Adrenal gland (tissue), 19 donors: ENCODE measurements at places on chromosomes 5 and 9.

GRCh38 chr9:70421272-70422180 lies 7.1 kb upstream of the KLF9 start:
- DNase-seq, result no peak

- DNase-seq, result no peak
These were observed 1295.1 kb upstream of the C9orf72 start for GRCh38 chr9:28868228-28868990.

DNA sequence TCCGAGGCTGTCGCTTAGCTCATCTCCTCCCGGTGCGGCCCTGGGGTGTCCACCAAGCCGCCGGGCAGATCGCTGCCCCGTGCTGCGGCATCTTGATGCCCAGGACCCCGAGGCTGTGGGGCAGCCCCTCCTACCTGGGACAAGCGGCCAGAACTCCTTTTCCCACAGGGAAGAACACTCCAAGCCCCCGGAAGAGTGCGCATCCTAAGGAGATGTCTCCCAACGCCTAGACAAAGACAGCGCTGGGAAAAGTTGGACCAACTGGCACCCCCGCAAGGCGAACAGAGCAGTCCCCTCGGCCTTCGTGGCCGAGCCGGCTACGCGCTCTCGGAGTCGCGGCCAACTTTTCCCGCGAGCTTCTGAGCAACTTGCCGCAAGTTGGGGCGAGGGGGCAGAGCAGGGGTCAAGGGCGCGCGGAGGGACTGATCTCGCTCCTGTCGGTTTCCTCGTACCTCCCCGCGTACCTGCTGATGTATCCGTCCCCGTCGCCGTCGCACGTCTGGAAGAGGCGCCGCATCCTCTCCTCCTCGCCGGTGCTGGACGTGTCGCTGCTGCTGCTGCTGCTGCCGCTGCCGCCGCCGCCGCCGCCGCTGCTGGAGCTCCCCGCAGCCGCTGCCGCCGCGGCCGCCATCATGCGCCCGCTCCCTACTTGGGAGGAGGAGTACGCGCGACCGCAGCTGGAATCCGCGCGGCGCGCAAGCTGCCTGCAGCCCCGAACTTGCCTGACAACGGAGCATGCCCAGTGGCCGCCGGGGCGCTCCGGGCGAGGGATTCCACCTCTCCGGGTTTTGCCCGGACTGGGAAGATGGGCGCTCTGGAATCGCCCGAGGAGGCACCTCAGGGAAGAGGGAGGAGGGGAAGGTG lies at the start of gene MCC:
Gene MCC, minus strand, starts transcription at position 673 of the 864 bp plus-strand sequence.
- DNase-seq, result peak; percentile 84

- DNase-seq, result no peak
These were observed 22.9 kb upstream of the ADAM19 start for GRCh38 chr5:157598350-157598936.

GRCh38 chr9:134174526-134175290 lies 10.3 kb upstream of the RNU6ATAC start:
- DNase-seq, result no peak

DNA sequence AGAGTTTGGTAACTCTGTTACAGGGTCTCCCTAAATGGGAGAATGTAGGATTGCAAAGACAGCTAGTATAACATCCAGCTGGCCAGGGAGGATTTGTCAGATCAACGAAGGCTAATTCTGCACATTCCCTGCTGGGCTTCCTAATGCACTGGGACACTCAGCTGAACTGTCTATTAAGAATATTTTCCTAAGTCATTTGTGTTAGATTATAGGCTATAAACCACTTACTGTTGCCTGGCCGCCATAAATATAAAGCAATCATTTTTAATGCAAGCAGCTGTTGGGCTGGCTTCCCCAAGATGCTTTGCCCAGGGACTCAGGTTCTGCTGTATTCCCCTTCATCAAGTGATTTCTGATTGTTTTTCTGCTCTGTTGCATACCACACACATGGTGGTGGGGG lies 35.3 kb upstream of the SLIT3 start:
- no peak for DNase-seq

DNA sequence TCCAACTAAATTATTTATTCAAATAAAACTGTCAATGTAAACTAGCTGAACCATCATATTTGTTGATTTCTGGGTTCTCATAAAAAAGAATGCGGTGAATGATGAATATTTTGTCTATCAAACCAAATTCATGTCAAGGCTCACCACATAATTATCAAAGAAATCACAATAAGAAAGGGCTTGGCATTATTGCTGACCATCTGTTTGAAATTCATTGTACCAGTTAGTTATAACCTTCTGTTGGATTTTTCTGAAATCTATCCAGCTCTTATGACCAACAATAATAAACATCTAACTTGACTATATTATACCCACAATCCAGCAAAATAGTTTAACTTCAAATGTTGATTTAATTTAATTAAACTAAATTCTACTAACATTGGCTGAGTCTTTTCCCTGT lies 53.1 kb downstream of the GABRA1 start:
- no peak for DNase-seq

- DNase-seq, result no peak
These were observed 588.6 kb upstream of the DMAC1 start for GRCh38 chr9:8388132-8388531.

DNA sequence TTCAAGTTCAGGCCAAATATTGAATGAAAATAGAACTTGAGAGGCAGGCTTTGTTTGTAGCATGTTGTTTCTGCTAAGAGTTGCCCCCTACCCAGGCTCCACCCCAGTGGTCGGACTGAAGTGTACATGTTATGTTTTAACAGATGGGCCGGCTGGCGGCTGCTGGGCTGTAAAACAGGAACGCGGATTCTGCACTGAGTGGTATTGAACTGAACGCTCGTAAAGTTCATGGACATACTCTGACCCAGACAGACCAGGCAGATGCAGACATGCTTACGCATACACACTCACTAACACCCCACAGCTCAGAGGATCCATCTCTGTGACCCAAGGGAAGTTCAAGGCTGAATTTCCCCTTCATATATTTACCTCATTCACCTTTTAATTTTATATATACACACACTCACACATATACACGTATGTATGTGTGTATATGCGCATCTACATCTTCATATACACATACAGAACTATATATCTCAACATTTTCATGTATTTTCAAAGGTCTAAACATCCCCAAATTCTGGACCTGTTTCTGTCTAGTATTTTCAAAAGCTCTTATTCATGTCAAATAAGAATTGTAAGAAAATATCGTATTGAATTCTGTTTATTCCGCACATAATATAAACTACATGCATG lies 1.4 kb downstream of the MARCHF3 start:
- peak; percentile 74 for DNase-seq

DNA sequence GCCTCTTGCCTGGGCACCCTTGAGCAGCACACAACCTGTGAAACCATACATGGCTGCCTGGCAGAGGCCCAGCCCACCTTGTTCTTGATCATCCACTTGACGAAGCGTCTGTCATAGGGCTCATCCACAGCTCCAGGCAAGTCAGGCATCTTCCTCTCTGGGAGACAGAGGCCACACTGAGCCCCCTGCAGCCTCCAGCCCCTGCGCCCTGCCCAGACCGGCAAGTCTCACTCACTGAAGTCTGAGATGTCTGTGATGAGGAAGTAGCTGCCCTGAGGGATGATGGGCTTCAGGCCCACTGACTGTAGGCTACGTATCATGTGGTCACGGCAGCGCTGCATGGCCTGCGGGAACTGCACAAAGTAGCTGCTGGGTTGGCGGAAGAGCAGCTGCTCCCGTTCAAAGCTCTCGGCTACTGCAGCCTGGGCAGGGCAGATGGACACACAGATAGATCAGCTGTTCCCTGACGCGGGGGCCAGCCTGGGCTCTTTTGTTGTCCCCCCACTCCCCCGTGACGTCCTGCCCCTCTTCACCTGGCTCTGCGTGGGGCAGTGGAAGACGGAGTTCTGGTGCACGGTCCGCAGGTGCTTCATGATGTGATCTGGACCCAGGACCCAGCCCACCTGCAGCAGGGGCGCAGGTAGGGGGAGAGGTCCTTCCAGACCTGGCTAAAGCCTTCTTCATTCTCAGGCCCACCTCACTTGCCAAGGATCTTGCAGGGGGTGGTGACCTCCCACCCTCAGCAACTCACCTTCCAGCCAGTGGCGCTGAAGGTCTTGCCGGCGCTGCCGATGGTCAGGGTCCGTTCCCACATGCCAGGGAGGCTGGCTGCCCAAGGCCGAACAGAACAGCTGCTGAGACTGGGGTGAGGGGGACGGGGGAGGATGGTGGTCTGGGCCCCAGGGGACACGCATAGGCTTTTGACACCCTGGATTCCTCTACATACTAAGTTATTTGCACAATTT lies 5.9 kb upstream of the SPOUT1 start:
- no peak for DNase-seq

GRCh38 chr9:133740911-133741310 lies 2.8 kb upstream of the SARDH start:
- no peak for DNase-seq

GRCh38 chr5:76332611-76333205 lies 70.4 kb upstream of the IQGAP2 start:
- DNase-seq, result no peak

DNA sequence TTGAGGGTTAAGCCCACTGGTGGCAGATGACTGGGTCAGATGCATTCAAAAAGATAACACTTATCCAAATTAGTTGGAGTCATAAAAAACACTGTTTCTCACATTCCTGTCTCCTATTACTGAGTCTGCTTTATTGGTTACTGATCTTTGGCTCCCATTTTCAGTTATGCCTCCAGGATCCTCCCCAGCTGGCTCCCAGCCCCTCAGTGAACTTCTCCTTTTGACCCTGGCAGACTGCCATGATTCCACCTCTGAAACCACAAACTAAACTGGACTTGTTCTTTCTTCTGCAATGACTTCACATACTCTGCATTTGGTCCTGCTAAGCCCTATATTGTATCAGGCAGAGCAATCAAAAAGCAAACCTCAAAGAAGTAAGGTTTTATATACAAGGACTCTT lies 860.8 kb upstream of the DMAC1 start:
- no peak for DNase-seq

- no peak for DNase-seq
These were observed 65.2 kb upstream of the MAP1B start for GRCh38 chr5:72042097-72042496.

- no peak for DNase-seq
These were observed 435 bp downstream of the OR1J4 start for GRCh38 chr9:122519376-122519775.

DNA sequence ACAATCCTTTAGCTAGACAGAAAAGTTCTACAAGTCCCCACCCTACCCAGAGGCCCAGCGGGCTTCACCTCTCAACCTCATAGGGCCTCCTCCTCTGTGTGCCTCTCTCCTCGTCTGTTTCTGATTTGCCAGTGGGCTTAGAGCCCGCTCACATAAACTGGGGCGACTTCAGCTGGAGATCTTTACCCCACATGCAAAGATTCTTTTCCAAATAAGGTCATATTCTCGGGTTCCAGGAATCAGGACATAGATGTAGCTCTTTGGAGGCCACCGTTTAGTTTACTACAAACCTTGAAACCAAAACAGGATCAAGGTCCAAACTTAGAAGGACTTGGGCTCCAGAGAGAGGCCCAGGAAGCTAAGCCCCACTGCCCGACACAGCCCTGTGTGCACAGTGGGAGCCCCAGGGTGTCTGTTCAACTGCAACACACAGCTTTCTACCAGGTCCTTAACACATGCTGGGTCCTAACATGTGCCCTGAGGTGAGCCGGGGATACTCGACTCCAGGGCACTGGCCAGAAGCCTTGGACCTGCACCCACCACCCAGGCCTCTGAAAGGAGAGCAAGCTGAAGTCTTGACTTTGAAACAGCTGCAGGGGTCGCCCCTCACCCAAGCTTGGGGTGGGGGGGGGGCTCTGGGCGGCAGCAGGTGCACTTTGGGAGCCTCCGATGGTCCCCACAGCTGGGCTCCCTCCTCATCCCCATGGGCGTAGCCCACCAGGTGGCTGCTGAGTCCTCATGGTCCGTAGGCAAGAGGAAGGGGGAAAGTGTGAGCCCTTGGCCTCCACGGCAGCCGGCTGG lies 26.8 kb upstream of the SLC12A7 start:
- DNase-seq, result no peak

GRCh38 chr9:69253057-69253456 lies 72.0 kb upstream of the ENTREP1 start:
- DNase-seq, result no peak

GRCh38 chr5:68367287-68367686 lies 151.7 kb downstream of the PIK3R1 start:
- no peak for DNase-seq

- DNase-seq, result no peak
These were observed 41.6 kb upstream of the PITX1 start for GRCh38 chr5:135075621-135076020.

DNA sequence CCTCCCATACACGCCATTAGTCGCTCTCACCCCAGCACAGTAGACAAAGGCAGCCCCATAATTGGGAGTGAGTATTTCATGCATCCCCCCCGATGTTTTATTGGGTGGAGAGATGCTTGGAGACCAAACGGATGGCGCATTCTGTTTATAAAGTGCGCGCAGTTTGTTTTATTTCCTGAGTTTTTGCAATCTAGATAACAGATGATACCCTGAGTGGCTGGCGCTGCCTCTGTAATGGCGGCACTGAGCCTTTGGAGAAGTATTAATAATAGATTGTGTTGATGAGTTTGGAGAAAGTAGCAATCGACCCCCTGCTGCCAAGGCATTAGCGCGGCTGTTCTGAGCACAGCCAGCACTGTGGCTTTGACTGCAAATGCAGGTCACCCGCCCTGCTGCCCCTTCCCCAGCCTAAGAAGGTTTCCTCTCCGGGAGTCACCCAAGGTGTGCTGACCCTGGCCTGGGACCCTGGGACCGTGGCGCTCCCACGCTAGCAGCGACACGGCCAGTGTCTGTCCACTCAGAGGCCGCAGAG lies 74.3 kb downstream of the LMX1B start:
- DNase-seq, result no peak

DNA sequence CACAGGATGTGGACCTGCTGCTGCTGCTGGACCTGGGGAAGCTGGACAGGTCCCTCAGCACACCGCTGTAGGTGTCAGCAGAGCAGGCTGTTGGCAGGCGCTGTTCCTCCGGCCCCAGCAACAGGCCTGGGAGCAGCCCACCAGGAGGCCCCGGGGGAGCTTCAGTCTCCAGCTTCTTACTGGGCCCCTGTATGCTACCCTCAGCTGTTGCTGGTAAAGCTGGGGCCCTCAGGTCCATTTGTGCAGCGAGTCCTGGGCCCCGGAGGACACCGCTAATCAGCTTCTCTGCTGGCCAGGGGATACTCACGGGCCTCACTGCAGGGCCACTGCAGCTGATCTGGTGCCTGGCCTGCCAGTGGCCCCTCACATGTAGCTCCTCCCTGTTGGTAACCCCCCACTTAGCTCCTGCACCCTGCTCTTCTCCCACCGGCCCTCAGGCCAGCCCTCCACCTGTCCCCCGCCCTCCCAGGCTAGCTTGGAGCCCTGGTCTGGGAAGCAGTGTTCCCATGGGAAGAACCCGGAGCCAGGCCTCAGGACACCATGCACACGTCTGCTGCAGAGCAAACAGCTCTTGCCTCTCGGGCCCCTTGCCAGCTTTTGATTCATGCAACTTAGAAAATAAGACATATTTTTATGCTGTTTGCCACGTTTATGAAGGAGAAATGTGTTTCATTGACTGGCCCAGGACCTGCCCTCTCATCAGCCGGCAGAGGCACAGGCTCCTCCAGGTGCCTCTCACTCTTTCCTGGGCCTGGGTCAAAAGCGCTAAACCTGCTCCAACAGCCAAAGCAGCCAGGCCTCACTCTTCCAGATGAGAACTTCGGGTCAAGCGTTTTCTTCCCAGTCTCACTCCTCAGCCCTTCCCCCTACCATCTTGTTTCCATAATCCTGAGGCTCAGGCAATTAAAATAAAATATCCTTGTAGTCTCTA lies 61.0 kb upstream of the ADAMTS2 start:
- no peak for DNase-seq

GRCh38 chr9:27545471-27545870 lies 15.9 kb upstream of the MOB3B start:
- DNase-seq, result no peak
